CD4-positive, CD25-positive, alpha-beta regulatory T cell (primary cell): ENCODE measurements at places on chromosomes 7 and 10. TPM values are rescaled to one million over a fixed set of nuclear protein-coding genes. Genes with fewer than 3 reads are reported as not detected.

The GLI3 gene
- polyA plus RNA-seq: not detected

The TMEM168 gene
- 6.4 TPM for polyA plus RNA-seq

The CPXM2 gene
- polyA plus RNA-seq: not detected

The CFAP69 gene
- polyA plus RNA-seq: not detected

The SLC18A3 gene
- polyA plus RNA-seq: not detected

The GBX1 gene
- not detected for polyA plus RNA-seq

The PON2 gene
- polyA plus RNA-seq: 1.1 TPM

The DNTT gene
- not detected for polyA plus RNA-seq

The TSC22D4 gene
- polyA plus RNA-seq: 35.8 TPM

The FRMD4A gene
- 0.68 TPM for polyA plus RNA-seq

GRCh38 chr7:131166066-131166465 is 161.6 kb upstream of the MKLN1 start:
- no peak for DNase-seq

GRCh38 chr10:73788864-73789658 is 3.7 kb downstream of the ZSWIM8 start:
- no peak for DNase-seq

DNA sequence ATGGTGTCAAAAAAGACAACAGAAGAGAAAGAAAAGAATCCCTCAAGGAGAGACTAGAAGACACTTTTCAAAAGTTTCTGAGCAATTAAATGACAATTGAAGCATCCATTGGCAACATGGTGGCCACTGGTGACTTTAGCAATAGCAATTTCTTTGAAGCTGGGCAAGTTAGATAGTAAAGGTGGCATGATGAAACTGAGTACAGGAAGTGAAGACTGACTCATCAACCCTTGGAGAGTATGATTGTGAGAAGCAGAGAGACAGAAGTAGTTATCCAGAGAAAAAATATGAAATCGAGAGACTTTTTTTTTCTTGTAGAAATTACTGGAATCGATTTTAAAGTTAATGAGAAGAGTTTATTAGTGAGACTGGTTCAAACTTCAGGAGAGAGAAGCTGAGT is 52.5 kb downstream of the DGKB start:
- DNase-seq: no peak

DNA sequence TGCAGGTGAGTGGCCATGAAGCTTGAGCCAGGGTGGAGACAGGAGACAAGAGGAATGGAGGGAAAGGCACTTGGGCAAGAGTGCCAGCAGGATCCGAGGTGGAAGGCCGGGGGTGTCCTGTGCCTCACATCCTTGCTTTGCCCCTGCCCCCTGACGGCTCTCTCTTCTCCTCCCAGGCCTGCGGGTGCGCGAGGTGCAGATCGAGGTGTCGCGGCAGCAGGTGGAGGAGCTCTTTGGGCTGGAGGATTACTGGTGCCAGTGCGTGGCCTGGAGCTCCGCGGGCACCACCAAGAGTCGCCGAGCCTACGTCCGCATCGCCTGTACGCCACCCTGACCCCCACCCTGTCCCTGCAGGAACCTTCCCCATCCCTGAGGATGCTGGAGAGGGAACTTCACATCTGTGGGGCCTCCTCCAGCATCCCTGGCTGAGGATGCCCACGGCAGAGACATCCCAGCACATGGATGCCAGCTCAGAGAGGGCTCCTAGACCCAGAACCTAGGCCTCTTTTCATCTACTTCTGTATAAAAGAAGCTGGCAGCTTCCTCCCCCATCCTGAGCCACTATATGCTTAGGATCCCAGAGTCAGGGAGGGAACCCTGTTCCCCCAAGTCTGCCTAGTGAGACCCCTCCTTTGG is 34.4 kb upstream of the SLC29A3 start:
- no peak for DNase-seq

DNA sequence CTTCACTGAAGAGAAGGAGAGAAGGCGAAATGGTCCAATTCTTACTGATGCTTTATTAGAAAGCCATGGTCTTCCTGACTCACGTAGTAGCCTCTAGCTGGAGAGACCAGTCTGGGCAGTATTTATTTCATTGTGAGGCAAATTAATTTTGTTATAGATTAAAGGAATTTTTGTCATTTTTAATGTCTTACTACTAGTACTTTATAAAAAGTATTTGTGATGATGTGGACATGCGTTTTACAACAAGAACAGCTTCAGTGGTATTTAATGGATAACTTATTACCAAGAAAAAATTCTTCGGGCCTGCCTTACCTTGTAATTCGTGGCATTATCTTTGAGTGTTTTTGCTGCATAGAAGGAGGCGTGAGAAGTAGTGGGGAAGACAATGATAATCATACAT is 339.4 kb upstream of the SHH start:
- DNase-seq: no peak

DNA sequence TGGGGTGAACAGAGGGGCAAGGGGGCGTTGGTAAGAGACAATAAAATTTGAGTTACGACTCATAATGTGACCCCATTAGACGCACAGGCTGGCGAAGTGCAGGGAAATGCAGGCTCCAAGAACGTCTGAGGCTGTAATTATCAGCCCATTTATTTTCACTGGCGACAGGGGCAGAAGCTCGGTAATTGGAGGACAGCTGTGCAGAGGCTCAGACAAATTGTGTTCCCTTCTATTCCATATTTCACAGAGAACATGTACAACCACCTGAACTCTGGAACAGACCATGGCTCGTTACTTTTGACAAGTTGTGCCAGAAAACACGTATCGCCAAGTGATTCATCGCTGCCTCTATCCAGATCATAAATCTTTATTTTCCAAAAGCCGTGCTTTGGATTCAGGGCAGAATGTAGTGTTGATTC is 137.3 kb upstream of the FRMD4A start:
- no peak for DNase-seq

DNA sequence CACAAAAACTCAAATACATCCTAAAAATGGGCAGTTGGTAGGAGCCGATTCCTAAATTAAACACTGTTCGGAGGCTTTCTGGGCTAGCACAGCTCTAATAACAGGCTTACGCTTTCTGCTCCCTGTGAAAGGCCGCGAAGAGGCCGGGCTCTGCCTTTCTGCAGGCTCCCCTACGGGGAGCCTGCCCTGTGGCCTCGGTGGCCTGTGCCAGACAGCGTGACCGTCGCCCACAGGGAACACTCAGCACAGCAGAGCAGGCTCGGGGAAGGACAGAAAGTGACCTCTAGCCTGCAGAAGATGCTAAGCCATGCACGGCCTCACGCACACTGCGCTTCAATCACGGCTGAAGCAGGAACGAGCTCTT is 64.2 kb downstream of the DIP2C start:
- DNase-seq: no peak

- no peak for DNase-seq
Measured at GRCh38 chr7:22193450-22193983, 163.4 kb downstream of the RAPGEF5 start.

GRCh38 chr7:144027974-144028373 is 20.8 kb upstream of the OR2A5 start:
- no peak for DNase-seq

- no peak for DNase-seq
Measured at GRCh38 chr10:105073999-105074398, 432.9 kb downstream of the SORCS3 start.

DNA sequence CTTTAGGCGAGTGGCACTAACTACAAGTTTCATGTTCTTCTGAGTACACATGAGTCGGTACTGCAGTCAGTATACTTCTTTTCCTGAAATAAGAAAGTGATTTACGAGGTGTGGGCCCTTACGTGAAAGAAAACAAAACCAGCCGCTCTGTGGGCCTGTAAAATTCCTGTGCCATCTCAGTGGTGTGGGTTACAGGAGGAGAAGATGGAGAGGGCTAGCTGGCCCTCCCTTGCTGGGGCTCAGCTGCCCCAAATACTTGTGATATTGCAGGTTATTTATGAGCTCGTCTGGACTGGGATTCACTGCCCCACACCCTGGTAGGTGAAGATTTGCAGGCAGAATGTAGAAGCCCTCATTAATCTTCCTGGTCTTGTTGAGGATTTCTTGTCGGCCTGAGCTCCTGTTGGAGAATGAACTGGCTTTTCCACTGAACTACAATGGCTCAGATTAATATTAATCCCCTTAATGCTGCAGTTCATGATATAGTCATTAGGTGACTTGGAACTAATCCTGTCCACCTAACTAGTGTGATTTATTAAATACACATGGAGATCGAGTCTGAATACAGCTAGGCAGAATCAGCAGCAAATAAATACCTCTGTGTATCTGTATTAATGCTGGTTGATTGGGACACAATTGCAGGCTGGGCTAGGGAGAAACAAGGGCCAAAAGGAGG is 68.0 kb downstream of the GBF1 start:
- no peak for DNase-seq

DNA sequence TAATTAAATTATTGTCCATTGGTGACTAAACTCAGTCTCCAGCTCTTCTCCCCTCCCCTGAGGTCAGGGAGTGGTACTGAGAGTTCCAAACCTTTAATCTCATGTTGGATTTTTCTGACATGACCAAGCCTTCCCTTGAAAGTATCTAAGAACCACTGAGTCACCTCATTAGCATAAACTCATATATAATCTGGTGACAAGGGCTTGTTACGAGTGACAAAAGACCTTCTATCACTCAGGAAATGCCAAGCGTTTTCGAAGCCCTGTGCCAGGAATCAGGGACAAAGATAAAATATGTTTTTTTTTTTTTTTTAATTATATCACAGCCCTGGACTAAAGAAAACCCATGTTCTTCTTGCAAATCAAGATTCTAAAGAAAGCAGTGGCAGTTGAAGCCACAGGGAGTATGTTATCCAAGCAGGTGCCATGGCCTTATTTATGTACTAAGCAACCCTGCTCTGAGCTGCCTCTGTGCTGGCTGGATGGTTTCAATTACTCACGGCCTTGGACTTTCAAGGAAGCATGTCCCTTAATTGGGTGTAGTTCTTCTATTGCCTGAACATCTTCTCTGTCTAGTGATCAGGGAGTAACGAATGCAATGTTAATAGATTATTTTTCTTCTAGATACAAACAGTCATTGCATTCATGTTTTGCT is 169.0 kb upstream of the PRKCQ start:
- DNase-seq: no peak

GRCh38 chr10:43234471-43235041 is 32.3 kb downstream of the RASGEF1A start:
- DNase-seq: no peak

GRCh38 chr10:69643779-69644657 is 14.0 kb downstream of the FAM241B start:
- no peak for DNase-seq

GRCh38 chr7:141891336-141891735 is 24.9 kb upstream of the OR9A4 start:
- no peak for DNase-seq

GRCh38 chr7:70113078-70113477 is 514.8 kb downstream of the AUTS2 start:
- no peak for DNase-seq
